ENCODE measurements at places on chromosomes 16 and 17.

DNA sequence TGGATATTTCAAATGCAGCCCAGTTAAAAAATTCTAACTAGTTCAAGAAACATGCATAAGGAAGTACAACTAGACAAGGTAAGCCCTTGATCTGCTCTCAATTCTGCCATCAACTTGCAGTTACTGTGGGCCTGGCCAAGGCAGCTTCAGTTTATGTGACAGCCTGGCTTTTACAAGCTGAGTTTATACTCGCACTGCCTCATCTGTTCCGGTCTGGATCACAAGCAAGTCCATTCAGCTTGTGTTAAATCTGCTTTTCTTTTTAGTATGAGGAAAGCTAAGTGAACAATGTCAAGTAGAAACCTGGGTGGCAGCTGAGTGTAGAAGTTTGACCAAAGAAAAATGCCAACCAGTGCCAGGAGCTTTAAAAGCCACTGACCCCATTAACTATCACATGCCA lies 76.6 kb upstream of the CORO6 start:
- DNase-seq, result no peak

- no peak for DNase-seq
These were observed 59.1 kb downstream of the NEUROD2 start for GRCh38 chr17:39548494-39549225.

DNA sequence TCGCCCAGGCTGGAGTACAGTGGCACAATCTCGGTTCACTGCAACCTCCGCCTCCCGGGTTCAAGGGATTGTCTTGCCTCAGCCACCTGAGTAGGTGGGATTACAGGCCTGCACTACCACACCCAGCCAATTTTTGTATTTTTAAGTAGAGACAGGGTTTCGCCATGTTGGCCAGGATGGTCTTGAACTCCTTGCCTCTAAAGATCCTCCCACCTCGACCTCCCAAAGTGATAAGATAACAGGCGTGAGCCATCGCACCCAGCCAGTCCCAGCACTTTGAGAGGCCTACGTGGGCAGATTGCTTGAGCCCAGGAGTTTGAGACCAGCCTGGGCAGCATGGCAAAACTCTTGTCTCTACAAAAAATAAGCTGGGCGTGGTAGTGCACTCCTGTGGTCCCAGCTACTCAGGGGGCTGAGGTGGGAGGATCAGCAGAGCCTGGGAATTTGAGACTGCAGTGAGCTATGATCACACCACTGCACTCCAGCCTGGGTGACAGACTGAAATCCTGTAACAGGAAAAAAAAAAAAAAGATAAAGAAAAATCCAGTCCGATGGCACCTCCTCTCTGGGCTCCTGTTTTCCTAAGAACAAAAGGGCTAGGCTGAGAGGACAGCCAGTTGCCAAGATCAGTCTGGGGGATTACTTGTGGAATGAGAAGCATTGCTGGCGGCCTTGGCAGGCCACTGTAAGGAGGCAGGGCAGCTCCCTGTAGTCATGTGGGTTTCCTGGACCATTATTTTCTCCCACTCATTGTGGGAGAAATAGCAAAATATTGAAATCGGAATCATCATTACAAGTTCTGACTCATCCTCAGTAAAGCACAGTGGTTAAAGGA lies 3.0 kb upstream of the PIPOX start:
- no peak for DNase-seq

GRCh38 chr16:28873543-28874201 lies 4.6 kb upstream of the ATP2A1 start:
- DNase-seq, result no peak

GRCh38 chr16:6038941-6039645 lies 941.5 kb upstream of the EEF2KMT start:
- DNase-seq, result no peak

GRCh38 chr16:35201151-35201550 lies 1741.7 kb downstream of the TP53TG3F start:
- DNase-seq, result no peak

DNA sequence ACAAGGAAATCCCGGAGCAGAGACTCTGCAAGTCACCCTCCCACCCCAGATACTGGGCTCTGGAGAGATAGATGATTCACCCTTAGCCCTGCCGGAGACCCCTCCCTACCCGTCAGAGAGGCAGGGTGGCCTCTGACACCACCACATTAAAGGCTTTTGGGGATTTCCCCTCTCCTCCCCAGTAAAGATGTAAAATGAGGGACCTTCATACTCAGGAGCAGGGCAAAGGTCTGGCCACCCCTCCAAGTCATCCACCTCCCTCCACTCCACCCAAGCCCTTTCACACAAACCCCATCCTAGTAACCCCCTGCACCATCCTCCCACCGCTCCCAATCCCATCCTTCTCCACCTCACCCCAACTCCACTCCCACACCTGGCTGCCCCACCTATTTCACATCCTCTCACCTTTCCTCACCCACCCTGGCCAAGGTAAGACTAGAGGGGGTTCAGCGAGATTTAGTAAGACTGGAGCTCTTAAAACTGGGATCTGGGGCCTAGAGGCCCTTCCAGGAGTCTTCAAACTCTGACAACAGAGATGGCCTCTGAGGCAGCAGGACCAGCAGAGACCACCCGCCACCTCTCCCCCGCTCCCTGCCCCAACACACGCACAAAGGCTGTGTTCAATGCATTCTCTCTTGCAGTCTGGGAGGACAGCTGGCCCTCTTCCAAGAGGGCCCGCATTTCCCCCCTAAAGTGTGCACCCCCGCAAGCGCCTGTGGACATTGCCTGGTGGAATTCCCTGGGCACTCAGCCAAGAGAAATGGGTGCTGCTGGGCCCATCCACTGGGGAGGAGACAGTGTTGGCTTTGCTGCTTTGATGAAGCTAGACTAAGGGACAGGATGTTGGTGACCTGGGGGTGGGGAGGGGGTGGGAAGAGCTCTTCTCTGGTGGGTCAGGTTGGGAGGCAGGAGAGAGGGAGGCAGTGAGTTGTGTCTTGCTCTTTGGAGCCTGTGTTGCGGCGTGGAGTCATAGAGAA lies 1.1 kb downstream of the ABAT start:
- no peak for DNase-seq

- no peak for DNase-seq
These were observed 56.5 kb downstream of the DNAH2 start for GRCh38 chr17:7774055-7774521.

DNA sequence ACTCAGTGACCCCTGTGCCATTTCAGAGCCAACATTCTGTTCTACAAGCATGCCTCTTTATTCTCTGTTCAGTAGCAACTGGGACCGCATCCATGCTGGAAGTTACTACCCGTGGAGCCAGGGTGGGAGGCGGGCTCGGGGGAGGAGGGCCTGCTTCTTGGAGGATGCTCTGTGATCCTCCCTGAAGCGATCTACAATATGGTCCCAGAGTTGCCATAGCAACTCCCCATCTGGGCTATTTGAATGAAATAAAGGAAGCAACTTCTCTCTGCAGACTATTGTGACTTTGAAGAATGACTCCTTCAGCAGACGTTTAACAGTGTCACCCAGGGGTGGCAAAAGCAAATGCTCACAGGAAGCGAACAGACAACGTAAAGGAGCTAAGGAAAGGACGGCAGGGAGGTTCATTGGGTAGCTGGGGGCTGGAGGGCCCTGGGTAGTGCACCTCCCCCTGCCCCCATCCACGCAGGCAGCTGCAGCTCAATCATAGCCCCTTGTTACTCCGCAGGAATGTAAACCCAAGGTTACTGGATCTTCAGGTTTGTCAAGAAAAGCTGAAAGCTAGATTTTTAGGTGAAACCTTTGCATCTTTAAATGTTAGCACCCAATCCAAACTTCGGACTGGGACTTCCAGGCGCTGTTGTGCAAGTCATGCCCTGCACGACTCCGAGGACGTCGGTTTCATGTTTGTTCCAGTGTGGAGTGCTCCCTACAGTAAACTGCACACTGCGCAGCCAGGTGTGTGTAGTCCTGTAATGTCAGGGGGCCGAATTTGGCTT lies 51.1 kb upstream of the MEAK7 start:
- no peak for DNase-seq

GRCh38 chr17:83160443-83161297 lies 81.3 kb downstream of the METRNL start:
- no peak for DNase-seq

- no peak for DNase-seq
These were observed 11.6 kb downstream of the AQP8 start for GRCh38 chr16:25228372-25228771.

GRCh38 chr17:55321427-55322060 lies 56.8 kb downstream of the HLF start:
- DNase-seq, result no peak

GRCh38 chr17:36703860-36704266 lies 102.5 kb downstream of the MRM1 start:
- DNase-seq, result no peak

DNA sequence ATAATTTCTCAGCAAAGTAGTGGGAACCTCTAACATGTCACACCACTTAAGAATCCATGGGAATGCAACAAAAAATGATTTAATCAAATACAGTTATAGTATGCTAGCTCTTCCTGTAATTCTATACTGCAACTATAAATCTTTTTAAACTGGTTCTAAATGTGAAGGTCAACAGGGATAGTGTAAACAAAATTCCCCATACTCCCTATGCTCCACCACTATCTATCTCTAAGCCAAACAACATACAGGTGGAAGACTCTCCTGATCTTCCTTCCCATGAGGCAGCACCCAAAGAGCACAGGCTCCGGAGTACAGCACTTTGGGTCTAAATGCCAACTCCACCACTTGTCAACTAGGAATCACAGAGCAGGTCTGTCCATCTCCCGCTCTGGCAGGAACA lies 4.4 kb downstream of the XPO6 start:
- DNase-seq, result no peak

DNA sequence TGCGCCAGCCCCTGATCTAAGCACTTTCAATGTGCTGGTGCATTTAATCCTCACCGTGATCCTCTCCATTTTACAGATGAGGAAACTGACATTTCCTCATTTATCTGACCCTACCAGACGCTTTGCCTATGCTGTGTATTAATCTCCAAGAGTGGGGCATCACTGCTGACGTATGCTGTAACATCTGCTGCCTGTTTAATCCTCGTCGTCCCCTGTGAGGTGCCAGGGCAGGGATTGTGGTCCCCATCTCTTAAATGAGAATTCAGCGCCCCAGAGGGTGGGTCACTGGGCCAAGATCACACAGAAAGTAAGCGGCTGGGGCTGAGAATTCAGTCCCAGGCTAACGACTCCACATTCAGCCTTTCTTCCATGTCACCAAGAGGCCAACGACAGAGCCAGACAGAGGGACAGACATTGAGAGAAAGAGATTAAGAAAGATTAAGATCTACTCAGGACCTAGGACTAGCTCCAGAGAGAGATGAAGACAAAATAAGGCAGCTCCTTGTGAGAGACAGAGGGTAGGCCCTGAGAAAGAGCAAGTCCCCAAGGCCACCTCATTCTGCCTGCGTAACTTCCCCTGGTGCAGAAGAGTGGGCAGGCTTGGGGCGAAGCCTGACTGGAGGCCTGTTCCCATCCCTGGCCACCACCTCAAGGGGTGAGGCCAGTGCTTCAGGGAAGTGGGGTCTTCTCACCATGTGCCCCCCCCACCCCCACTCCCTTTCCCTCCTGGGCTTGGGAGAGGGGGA lies 13.5 kb downstream of the CACNA1G start:
- DNase-seq, result no peak

DNA sequence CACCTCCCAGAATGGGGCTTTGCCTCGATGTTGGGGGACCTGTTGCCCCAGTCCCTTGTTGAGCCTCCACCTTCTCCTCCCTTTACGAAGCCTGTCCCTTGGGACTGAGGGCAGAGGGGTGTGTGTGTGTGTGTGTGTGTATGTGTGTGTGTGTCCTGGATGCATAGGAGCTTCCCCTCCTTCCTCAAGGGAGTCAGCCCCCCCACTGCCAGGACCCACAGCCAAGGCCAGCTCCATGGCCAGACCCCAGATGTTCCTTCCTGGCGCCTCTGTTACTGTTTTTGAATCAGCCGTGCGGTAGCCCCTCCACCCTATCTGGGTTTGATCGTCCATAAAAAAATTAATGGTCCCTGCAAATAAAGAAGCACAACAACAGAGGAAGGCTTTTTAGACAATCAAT lies 17.7 kb upstream of the DOK4 start:
- no peak for DNase-seq

- DNase-seq, result no peak
These were observed 760 bp downstream of the SLFN12L start for GRCh38 chr17:35536664-35537171.

DNA sequence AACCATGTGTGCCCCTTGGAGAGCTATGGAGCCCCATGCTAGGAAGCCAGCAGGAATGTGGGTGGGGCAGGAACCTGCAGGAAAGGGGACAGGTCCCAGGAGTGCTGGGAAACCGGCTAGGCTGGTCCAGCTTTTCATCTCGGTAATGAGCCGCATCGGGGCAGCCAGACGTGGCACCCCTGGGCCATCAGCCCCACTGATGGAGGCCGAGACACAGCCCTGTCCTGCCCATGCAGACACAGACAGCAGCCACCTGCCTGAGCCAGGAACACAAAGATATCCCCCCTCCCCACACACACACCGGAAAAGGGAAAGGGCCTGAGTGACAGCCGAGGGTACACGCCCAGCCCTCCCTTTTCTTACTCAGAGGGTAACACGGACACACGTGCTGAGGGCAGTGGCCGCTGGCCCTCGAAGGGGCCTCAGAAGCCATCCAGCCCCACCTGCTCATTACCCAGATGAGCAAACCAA lies 18.1 kb downstream of the PPL start:
- no peak for DNase-seq

DNA sequence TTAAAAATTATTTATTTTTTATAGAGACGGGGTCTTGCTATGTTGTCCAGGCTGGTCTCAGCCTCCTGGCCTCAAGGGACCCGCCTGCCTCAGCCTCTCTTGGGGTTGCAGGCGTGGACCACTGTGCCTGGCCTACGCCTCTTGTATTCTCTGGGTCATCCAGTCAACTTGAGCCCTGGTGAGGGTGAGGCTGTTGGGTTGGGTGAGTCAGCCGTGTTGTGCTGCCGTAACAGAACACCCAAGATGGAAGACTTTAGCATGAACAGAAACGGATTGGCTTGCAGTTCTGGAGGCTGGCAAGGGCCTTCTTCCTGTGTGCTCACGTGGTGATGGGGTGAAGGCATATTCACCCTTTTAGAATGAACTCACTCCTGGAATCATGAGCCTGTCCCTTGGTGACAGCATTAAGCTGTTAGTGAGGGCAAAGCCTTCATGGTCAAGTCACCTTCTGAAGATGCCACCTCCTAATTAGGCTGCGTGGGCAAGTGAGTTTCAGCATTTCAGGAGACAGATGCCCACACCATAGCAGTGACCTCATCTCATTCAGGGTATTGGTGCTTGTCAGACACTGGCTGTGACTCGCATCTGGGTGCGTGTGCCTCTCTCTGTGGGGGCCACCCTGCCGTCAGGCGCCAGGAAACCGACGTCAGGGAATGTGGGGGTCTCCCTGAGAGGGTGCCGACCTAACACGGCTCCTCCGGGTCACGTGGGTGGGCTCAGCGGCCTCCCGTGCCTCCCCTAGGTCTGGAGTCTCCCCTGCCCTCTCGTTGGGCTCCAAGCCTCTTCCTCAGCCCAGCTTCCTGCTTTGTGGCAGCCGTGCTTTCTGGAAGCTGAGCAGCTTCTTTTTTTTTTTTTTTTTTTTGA lies 49.8 kb downstream of the WDR45B start:
- no peak for DNase-seq

GRCh38 chr16:11175787-11176341 lies 80.1 kb downstream of the SOCS1 start:
- DNase-seq, result no peak

GRCh38 chr16:75402821-75403475 lies 30.4 kb downstream of the CFDP1 start:
- no peak for DNase-seq

Data from Panc1 (cell line).